ENCODE measurements at places on chromosomes 13 and 19.

GRCh38 chr19:47663911-47664771 lies 49.1 kb upstream of the EHD2 start:
- peak; percentile 95 for DNase-seq

DNA sequence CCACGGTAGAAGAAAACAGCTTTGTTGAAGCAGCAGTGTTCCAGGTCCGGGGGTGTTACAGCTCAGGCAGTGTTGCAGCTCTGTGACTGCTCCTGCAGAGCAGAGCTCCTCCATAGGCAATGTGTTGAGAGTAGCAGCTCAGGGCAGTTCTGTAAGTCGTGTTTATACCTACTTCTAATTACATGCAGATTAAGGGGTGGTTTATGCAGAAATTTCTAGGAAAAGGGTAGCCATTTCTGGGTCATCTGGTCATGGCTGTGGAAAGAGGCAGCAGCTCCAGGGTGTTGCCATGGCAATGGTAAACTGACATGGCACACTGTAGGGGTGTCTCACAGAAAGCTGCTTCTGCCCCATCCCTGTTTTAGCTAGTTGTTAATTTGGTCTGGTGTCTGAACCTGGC lies 316.4 kb downstream of the GPC5 start:
- DNase-seq, result no peak

- DNase-seq, result no peak
Measured at GRCh38 chr13:107866032-107866940, 349.1 kb downstream of the LIG4 start.

GRCh38 chr13:98860491-98860890 lies 108.0 kb upstream of the SLC15A1 start:
- no peak for DNase-seq

DNA sequence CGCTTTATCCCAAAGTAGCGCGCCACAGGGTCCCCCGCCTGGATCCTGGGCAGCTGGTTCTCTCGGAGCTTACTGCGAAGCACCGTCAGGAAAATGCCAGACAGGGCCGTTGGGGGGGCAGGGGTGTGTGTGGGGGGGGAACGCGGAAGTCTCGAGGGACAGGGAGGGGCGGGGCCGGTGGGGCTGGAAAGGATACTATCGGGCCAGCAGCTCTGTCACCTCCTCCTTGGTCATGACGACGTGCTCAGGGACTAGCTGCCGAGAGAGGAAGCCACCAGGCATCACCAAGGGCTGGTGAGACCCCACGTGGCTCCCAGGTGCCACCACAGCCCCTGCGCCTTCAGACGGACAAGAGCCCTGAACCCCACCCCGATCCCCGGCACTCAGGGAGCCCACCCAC lies 5.3 kb downstream of the POLR2E start:
- DNase-seq, result no peak

DNA sequence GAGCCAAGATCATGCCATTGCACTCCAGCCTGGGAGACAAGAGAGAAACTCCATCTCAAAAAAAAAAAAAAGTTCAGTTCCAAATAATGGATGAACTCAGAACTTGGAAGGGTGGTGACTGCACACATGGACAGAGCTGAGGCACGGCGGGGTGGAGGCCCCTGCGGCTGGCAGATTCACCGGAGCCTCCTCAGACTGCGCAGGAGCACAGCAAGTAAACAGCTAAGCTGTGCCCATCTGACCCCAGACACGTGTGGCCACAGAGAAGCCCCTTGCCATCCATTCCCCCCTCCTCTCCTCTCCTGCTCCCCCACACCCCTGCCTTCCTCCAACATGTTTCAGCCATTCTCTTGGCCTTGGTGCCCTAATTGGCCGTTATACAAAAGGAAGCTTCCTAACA lies 15.6 kb upstream of the PROZ start:
- DNase-seq, result no peak
